Central memory CD4-positive, alpha-beta T cell (primary cell): ENCODE measurements at places on chromosomes 16 and 17.

GRCh38 chr16:35730251-35730650, 2270.8 kb downstream of the TP53TG3F start:
- DNase-seq = no peak

GRCh38 chr16:85943711-85944110, 44.7 kb downstream of the IRF8 start:
- no peak for DNase-seq

GRCh38 chr17:75194879-75195278, 10.6 kb upstream of the NUP85 start:
- DNase-seq = no peak

GRCh38 chr17:81096741-81097133, 61.8 kb downstream of the BAIAP2 start:
- DNase-seq = no peak

- no peak for DNase-seq
These were observed 264.2 kb downstream of the IRX3 start for GRCh38 chr16:54022362-54022761.

DNA sequence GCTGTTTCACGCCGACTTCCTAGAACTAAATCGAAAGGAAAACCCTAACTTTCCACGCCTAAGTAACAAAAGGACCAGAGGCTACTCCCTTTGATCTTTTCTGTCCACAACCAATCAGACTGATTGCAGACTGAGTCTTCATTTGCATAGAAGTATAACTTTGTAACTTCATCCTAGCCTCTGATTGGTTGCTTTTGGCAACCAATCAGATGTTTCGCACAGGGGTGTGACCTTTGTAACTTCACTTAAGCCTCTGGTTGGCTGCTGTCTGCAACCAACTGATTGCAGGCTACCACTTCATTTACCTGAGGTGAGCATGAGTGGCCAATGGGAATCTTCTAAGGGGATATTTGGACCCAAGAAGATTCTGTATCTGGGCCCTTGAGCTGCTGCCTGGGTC, 17.4 kb upstream of the ICAM2 start:
- no peak for DNase-seq

DNA sequence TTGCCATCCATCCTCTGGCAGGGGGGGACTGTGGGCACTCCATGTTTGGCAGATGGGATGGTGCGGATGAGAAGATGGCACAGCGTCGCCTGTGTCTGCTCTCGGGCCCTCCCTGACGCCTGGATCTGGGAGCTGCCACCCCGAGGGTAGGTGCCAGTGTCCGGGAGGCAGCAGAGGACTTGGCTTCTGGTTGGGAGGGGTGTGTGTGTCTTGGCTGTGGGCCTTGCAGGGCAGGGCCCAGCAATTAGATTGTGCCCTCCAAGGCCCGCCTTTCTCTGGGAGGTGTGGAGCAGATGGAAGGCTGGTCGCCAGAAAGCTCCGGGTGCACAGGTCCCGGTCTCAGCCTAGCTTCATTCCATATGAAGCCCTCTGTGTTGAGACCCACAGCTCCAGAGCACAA, 1.4 kb downstream of the RAP1GAP2 start:
- DNase-seq = no peak

- DNase-seq = no peak
These were observed 9.8 kb upstream of the CTCF start for GRCh38 chr16:67552476-67552875.

- no peak for DNase-seq
These were observed 112.5 kb upstream of the HLF start for GRCh38 chr17:55152236-55152635.

- no peak for DNase-seq
These were observed 33.3 kb downstream of the GSE1 start for GRCh38 chr16:85646358-85646907.

GRCh38 chr17:38751144-38751807, 1.3 kb upstream of the PSMB3 start:
- DNase-seq = no peak

DNA sequence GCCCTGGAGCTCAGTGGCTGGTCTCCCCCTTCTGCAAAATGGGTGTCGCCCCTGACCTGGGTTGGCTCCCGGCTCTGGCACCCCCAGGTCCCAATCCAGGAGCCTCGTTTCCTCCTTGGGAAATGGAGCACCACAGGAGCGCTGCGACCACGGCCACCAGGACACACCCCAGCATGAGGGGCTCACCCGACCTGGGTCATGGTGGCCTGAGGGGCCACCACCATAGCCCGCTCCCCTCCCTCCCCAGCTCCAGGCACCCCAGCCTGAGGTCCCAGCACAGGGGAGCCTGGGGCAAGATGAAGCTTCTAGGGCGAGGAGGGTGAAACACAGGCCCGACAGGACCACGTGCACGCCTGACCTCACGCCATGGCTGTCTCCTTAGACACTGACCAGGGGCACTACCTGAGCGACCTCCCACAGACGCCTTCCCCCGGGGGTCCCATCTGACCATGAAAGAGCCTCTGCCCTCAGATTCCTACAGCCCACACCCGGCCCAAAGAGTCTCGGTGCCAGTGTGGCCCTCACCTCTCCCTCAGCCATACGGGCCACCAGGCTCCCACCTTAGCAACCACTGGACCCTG, 11.8 kb downstream of the BCAR1 start:
- no peak for DNase-seq

DNA sequence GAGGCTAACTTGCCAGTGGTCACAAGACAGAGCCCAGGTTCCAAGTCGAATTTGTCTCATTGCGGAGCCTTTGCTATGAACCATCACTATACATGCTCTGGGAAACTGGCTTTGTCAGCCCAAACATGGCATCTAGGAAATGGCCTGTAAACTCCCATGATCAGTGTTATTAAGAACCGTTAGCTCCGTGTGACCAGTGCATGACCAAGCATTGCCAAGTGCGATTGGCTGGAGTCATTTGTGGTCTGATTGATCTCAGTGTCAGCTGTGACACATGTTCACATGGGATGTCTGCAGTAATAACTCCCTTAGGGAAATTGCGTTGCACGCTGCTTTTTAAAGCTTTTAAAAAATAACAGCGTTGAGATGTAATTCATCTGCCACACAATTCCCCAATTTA, 18.6 kb upstream of the CDH3 start:
- no peak for DNase-seq

- DNase-seq = no peak
These were observed 10.3 kb downstream of the ZNF385C start for GRCh38 chr17:42087736-42088705.

- no peak for DNase-seq
These were observed 88.8 kb downstream of the CYLD start for GRCh38 chr16:50830698-50831097.

GRCh38 chr17:63515426-63515825, 7.7 kb upstream of the KCNH6 start:
- no peak for DNase-seq

- DNase-seq = no peak
These were observed 681 bp downstream of the USP43 start for GRCh38 chr17:9645851-9646545.

- DNase-seq = no peak
These were observed 2.6 kb downstream of the CANT1 start for GRCh38 chr17:79006794-79007503.

GRCh38 chr16:5850632-5851392, 753.2 kb upstream of the EEF2KMT start:
- DNase-seq = no peak

DNA sequence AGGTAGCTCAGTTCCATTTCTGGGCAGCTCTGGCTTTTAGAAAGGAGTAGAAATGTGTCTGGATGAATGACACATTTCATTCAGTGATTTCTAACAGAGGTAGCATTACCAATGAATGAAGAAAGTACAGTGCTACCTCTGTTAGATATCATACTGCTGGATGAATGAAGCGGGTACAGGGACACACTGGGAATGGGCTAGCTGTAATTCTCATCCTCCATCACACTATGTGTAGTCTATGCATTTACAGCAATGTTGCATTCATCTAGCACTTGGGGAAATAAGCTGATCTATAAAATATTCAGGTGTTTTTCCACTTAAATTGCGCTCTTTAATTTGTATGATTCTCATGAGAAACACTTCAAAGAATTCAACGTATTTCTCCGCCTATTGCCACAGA, 158.3 kb upstream of the IRX5 start:
- DNase-seq = no peak

GRCh38 chr16:27433636-27434035, 31.7 kb downstream of the IL21R start:
- DNase-seq = no peak

DNA sequence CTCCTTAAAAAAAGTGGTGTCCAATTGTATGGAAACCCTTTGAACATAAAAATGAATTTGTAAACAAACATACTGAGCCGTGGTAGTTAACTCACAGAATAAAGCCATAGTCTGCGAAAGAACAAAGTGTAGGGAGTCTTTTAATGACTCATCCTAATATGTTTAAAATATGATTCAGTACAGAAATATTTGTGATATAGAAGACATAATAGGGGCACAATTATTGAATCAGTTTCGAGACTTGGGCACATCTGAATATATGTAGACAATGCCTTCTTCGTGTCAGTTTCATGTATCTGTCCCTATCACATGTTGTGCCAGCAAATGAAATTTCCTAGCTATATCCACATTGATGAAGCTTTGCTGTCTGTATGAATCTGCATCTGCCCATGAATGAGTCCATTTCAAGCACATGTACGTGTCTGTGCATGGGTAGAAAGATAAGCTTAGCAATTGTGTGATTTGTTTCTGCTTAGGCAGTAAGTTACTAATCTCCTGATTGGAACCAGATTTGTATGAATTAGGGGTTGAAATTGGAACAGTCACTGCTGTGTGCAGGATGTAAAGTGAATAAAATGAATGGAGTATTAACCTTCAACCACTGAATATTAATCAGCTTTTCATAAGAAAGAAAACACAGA, 112.5 kb upstream of the SOX9 start:
- DNase-seq = no peak

GRCh38 chr17:81287741-81288430, 7.2 kb downstream of the SLC38A10 start:
- DNase-seq = no peak

DNA sequence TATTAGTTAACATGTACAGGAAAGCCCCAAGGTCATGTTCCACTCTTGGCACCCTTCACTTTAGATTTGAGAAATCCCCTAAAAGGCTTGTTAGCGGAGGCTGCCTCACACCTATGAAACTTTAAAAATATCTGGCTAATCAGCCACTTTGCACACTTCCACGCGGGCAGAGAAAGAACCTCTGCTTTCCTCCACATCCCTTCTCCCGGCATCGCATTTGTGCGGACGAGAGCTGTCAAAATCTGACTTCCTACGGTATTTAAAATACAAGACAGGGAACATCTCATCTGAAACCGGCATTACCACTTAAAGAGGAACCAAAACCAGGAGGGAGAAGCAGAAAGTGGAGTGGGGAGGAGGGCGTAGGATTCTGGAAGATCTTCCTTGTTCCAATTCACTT, 422.3 kb downstream of the TMEM114 start:
- no peak for DNase-seq

- no peak for DNase-seq
These were observed 26.1 kb upstream of the JPT2 start for GRCh38 chr16:1651974-1652312.

- no peak for DNase-seq
These were observed 222.1 kb downstream of the SOX9 start for GRCh38 chr17:72342627-72343527.

GRCh38 chr17:4180791-4181190, 37.8 kb downstream of the CYB5D2 start:
- DNase-seq = no peak

- no peak for DNase-seq
These were observed 357.2 kb upstream of the ASIC2 start for GRCh38 chr17:33650304-33650703.

DNA sequence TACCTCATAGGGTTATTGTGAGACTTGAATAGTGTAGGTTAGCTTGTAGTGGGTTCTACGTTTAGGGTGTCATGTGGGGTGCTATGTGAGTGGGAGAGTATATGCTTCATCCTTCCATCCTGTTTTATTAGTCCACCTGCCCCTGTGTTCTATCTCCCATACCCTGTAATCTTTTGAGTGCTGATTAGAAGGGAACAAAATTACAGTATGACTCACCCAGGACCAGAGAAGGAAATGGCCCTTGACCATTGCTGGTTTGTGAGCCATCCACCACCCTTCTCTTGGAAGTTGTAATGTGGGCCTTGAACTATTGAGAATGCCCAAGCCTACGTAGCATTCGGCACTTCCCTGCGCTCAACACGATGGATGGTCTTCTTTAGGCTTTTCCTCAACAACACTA, 17.1 kb downstream of the SAP30BP start:
- DNase-seq = no peak

DNA sequence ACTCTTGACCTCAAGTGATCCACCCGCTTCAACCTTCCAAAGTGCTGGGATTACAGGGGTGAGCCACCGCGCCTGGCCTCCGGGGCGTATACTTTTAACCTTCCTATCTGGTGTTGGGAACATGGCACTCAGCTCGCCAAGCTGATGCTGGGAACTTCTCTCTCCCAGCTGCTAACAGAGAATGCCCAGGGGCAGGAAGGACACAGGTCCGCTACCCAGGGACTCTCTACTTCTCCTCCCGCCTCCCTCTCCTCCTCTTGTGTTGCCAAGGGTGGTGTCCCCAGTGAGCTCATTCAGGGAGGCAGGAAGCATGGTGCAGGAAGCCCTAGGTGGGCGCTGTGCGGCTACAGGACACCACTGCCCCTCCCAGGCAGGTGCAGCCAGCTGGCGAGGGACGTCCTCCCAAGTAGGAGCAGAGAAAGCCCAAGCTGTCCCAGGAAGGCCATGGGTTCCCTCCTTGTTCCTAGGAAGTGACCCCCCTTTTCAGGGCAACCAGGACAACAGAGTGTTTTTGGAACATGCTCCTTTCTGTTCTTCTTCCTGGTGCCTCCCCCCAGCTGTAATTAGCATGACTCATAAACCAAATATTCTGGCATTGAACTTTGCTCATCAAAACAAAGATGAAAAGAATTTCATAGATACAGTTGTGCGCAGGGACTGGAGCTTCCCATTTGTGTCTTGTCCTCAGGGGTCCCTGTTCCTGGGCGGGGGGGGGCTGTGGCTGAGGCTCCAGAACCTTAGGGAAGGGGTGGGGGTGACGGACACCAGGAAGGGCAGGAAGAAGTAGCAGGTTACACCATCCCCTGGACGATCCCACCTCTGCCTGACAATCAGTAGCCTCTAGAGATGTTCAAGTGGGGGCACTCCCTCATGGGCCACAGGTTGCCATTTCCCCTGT, 2.7 kb downstream of the C1QTNF1 start:
- no peak for DNase-seq

- no peak for DNase-seq
These were observed 14.7 kb upstream of the XYLT2 start for GRCh38 chr17:50331085-50331791.

DNA sequence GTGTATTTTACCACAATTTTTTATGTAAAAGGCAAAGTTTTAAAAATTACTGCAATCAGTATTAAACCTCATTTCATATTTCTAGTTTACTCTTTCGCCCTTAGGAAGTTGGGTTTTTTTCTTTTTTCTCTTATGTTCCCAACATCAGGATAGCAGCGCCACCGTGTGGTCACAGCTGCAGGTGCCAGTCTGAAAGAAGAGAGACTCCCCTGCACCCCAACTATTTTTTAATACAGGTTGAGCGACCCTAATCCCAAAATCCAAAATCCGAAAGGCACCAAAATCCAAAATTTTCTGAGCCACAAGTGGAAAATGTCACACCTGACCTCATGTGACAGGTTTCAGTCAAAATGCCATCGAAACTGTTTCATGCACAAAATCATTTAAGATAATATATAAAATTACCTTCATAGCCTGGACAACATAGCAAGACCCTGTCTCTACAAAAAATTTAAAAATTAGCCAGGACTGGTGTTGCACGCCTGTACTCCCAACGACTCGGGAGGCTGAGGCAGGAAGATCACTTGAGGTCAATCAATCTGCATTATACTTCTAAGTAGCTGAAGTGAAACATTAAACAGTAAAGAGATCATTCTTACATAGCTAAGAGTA, 21.8 kb upstream of the ASGR2 start:
- DNase-seq = peak; percentile 63
